ENCODE measurements at places on chromosomes 1 and 21.

- DNase-seq = peak; percentile 34
Measured at GRCh38 chr1:205298191-205298994, 23.2 kb downstream of the NUAK2 start.

GRCh38 chr1:183958958-183959357 is 78.6 kb downstream of the COLGALT2 start:
- DNase-seq = no peak

DNA sequence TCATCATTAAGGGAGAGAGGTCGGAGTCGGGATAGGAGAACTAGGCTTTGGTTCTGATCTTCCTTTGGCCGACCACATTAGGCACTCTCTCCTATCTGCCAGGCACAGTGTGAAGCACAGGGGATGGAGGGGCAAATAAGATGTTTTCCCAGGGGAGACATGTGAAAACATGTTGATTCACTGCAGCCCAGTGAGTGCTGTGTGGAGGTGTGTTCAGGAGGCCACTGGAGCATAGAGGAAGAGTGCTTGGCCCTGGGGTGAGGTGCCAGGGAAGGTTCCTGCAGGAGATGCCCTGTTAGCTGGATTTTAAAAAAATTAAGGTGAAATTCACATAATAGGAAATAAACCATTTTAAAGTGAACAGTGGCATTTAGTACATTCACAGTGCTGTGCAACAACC is 3.7 kb downstream of the VANGL2 start:
- no peak for DNase-seq

GRCh38 chr1:15155888-15156741 is 2.6 kb downstream of the TMEM51 start:
- DNase-seq = no peak

DNA sequence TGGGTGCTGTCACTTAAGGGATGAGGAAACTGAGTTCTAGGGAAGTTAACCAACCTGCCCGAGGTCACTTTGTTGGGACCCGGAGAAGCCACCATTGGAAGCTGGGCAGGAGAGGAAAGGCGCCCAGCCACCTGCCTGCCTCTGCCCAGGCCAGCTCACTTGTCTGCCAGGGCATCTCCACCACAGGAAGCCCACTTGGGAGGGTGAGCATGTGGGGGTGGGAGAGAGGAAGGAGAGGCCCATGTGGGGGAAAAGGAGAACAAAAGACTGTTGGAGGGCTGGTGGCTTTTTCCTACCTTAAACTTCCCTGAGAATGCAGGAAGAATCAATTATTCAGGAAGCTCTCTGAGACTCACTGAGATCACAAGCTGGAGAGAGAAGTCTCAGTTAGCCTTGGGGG is 43.8 kb upstream of the SELENON start:
- no peak for DNase-seq

GRCh38 chr1:182447660-182448059 is 2.3 kb upstream of the RGSL1 start:
- DNase-seq = no peak

GRCh38 chr1:83641796-83642443 is 357.0 kb downstream of the TTLL7 start:
- no peak for DNase-seq

DNA sequence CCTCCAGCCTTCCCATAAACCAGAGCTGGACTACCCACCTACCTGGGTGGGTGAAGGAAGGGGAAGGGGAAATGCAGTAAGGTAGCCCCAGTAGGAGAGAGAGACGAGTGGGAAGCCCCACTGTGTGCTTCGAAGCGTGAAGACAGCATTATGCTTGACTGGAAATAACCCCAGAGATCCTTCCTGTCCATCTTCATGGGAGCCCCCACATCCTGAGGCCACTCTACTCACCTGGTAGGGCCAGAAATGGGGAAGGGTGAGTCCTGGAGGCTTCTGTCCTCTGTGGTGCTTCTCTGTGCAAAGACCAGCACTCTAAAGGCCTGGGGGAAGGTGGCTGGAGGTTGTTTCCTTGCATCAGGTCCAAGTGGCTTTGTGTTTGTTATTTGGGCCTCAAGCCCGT is 10.0 kb upstream of the RASSF5 start:
- no peak for DNase-seq

- DNase-seq = no peak
Measured at GRCh38 chr1:54714881-54715492, 674 bp upstream of the TTC4 start.

DNA sequence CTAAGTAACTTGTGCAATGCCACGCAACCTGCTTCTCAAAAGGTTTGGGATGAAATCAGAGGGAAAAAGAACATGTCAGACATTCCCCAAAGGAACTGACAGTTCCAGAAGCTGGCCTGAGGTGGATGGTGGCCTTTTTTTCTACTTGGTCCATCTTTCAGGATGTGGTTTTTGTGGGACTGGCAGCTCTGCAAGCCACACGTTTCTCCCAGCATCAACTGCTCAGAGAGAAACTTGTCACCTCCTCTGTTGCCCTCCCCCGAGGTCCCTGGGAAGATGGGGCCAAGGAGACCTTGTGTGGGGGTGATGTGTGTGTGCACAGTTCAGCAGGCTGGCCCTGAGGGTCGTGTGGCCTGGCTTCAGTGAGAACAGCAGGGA is 2.5 kb upstream of the DHRS3 start:
- no peak for DNase-seq

DNA sequence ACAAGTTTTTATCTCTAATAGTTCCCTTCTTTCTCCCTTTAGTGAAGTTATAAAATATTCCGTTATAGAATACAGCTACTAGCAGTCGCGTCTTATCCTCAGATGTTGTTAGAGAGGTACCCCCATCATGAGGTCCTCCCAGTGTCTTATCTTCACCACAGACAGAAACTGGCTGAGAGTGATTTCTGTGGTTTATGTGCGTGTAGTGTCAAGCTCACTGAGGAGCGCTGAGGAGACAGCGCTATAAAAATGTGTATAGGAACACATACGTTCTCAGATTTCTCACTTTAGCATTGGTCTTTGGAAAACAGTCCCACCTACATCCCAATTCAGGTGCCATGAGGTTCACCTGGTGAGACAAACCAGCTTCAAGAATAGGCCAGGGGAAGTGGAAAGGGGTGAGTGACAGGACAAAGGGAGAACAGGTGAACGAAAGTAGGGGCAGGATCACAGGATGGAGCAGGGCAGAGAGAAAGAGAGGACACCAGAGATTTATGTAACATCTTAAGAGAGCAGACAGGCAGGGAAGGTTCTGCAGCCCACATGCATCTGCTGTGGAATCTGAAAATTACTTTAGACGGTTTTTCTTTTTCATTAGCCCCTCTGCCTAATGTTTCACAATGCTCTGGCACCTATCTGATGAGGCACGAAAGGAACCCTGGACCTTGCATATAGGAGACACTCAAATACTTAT is 2.7 kb upstream of the PLEKHO1 start:
- no peak for DNase-seq

DNA sequence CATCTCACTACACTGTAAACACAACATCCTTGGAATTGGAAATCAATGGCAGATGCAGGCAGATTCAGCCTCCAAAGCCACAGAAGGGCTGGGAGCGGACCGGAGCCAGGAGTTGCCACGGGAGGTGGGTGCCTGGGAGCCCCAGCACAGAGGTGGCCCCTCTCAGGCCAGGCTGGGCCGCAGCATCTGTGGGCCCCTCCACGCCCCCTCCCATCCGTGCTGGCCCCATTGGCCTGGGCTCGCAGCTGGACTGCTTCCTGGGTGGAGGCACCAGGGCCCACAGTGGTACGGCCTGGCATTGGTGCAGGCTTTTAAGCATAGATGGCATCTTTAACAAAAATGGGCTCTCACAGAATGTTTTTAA is 64.2 kb downstream of the SLX9 start:
- DNase-seq = no peak

GRCh38 chr21:20443558-20444155 is 554.6 kb upstream of the NCAM2 start:
- DNase-seq = no peak

DNA sequence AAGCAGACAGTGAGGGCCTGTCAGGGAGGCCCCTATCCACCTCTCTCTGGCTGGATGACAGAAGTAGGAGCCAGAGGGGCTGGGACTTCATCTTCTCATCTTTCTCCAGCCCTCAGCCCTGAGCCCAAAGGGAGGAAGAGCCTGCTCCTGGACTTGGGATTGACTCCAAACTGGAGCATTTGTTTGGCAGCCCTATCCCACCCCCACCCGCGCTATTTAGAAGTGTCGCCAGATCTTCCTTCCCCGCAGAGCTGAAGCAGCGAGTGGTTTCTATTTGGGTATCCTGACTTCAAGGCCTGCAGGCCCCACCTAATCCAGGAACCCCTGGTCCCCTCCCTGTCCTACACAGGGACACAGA is 9.6 kb downstream of the NES start:
- no peak for DNase-seq

- no peak for DNase-seq
Measured at GRCh38 chr21:23014021-23014420, 2015.8 kb downstream of the NCAM2 start.

DNA sequence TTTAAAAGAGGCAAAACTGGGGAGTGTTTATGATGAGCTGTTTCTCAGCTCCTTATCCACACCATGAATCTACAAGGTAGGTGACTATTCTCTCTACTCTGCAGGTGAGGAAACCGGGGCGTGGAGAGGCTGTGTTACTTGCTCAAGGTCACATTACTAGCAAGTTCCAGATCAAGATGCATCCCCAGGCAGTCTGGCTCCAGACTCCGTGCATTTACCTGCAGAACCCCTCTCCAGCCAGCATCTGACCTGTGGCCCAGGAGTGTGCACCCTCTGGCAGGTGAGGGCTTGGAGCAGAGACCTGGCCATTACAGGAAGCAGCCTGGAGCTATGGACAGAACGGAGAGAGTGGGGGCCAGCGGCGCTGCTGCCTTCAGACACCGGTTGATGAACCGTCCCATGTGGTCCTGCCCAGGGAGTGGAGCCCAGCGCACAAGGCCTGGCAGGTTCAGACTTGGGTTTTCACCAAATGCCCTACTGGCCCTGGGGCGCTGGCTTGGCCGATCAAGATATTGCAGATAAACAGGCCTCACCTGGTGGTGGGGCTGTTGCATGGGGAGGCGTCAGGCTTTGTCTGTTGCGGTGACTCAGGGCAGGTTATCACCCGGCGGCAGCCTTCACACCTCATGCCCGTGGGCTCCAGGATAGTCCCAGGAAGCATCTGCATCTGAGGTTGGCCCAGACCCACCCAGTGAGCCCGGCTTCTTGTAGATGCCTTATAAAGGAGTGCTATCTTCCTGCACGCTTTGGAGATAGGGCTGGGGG is 29.2 kb upstream of the WNT4 start:
- DNase-seq = no peak

DNA sequence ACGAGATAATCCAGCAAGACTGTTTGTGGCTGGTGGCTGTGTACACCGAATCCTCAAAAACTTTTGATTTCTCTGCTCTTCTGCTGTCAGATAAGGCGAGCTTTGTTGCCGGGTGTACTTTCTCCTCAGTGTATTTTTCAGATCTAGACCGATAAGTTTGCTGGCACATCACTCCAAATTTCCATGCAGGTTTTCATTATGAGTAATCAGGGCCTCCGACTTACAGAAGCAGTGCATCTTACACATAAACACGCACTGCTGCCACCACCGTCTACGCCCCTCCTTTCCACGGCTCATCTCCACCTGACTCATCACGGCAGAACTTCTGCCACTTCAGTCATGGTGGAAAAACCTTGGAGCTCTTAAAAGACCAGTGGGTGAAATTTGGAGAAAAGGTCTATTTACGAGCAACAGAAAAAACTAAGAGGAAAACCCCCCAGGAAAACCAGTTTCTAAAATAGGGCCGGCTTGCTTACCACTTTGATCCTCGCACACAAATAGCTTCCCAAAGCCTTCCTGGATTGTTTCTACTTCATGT is 7.7 kb downstream of the ZBTB21 start:
- DNase-seq = no peak
